ENCODE measurements at places on chromosomes 3 and 15.

- no peak for DNase-seq
These were observed 116.5 kb downstream of the ANO10 start for GRCh38 chr3:43505351-43505750.

DNA sequence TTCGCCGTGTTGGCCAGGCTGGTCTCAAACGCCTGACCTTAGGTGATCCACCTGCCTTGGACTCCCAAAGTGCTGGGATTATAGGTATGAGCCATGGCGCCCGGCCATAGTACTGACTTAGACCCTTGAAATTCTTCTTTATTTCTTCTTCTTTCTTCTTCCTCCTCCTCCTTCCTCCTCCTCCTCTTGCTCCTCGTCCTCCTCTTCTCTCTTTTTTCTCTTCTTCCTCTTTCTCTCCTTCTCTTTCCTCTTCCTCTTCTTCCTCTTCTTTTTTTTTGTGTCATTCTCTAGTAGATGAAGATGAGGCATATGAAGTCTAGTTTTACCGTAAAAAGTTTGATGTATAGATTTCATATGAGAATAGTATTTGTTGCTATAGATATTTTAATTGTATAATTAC is 9.3 kb downstream of the RPL15 start:
- DNase-seq, result no peak

DNA sequence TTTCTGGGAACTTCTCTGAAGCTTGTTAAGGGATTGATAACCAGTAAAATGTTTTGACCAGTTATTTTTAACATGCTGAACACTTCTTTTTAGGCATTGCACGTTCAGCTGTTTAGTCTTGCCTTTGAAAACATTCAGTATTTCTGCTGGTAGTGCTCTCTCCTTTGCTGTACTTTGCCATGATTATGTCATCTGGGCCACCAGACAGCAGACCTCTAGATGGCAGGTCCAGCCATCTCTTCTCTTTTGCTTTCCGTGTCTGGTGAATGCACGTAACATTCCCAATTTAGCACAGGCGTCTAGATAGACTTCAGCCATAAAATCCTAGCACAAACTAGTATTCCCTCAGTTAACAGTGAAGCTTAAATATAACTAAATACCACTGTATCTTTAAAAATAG is 57.8 kb downstream of the RAB7A start:
- DNase-seq, result no peak

- DNase-seq, result no peak
These were observed 938.4 kb upstream of the SEMA6D start for GRCh38 chr15:46778876-46779275.

DNA sequence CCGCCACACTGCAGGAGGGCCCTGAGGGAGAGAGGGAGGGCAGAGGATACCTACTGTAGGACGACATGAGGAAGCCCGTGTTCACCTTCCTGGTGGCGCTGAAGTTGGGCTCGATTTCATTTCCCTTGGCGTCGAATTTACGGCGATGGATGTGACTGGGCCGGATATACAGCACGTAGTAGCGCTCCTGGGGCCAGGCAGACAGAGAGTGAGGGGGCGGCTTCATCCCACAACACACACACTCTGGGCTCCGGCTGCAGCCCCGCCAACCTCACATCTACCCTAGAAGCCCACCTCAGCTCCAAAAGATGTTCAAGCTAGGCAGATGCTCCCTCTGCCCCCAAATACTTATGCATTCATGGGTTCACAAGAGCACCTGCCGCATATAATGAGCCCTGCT is 4.5 kb downstream of the ARPIN start:
- no peak for DNase-seq

- no peak for DNase-seq
These were observed 2.8 kb downstream of the SEMA4B start for GRCh38 chr15:90203922-90204321.

- DNase-seq, result no peak
These were observed 328.0 kb upstream of the MANF start for GRCh38 chr3:51057121-51057520.

- peak; percentile 22 for DNase-seq
These were observed 64.3 kb downstream of the CASR start for GRCh38 chr3:122247825-122248185.

GRCh38 chr3:136351905-136352304 is 101.8 kb downstream of the PCCB start:
- no peak for DNase-seq

- no peak for DNase-seq
These were observed 325.8 kb upstream of the IGF1R start for GRCh38 chr15:98322581-98322980.

- DNase-seq, result no peak
These were observed 42.5 kb upstream of the SPTSSB start for GRCh38 chr3:161413855-161414210.

DNA sequence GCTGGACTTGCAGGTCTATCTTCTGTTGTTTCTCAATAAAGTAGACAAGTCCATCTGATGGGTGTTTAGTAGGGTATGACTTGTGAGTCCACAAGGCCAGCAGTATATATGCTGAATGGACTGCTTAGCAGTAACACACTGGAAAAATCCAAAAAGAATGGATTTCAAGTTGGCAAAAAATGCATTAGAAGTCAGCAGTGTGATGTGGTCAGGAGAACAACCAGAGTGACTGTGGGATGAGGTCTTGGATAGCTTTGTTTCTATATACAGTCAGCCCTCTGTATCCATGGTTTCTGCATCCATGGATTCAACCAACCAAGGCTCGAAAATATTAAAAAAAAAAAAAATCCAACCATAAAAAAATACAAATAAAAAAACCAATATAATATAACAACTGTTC is 55.8 kb downstream of the LPP start:
- DNase-seq, result no peak

DNA sequence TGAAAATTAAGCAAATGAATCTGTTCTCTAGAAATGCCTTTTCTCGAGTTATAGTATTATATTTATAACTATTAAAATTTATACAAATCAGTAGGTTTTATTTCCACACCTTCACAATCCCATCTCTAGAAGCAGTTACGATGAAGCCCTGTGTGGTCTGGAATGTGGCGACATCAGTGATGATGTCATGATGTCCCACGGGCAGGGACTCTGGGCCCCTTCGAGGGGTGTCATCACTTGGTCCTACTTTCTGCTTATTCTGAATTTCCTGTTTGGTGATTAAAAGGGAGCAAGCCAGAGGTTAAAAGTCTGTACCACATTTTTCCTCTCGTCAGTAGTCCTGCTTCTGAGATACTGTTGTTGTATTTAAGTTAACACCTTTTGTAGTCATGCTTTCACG is 67.4 kb downstream of the PIK3R4 start:
- no peak for DNase-seq

GRCh38 chr3:117427081-117427480 is 717.5 kb downstream of the TUSC7 start:
- DNase-seq, result no peak

DNA sequence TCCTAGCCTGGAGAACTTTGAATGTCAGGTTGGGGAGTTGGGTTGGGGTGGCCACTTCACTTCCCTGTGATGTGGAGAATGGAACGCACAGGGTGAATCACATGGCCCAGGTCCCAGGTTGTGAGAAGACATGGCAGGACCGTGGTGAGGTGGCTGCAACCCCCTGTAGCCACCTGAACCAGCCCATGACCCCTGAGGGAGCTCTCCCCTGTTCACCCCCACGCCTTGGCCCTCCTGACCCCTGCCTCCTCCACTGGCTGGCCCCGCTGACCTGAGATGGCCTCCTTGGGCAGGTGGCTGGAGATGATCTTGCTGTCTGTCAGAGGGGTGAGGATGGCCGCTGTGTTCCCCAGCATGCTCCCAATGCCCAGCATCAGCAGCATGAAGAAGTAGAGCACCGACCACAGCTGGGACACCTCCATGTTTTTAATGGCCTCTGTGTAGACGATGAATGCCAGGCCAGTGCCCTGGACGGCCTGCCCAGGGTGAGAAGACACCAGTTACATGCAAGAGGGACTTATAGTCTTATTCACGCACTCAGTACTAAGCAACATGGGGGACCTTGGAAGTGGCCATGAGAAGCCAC is 31.0 kb downstream of the SLC6A20 start:
- DNase-seq, result no peak

DNA sequence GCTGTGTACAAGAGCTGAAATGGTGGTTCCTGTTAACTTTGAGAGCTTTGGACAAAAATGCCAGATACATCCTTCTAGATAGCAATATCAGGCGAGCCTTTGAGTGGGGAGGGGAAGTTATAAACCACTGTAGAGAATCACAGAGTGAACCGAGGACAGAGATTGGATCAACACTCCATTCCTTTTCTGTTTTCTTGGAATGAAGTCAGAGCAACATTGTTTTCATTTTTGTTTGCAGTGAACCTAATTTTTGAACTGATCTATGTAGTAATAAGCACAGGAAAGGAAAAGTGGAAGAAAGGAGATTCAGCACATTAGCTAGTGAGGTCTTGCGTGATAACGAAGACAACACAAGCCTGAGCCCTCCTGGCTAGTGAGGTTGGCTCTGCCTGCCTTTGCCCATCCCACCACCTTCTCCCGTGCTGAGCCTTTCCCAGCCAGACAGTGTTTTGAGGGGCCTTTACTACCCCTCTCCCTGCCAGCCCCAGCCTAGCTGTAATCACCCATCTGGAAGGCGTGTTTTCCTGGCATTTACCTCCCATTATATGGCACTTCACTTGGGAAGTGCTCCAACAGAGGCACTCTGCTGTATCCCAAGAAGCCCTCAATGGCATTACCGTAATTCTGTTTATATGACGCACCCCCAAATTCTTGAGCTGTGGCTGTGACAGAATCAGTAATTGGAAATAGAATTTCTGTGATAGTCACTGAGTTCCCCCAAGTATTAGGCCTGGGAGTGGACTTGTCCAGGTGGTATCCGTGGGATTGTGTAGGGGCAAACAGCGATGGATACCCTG is 129.8 kb downstream of the CACNA1D start:
- DNase-seq, result no peak

- no peak for DNase-seq
These were observed 341.7 kb downstream of the FHIT start for GRCh38 chr3:60909526-60909925.

DNA sequence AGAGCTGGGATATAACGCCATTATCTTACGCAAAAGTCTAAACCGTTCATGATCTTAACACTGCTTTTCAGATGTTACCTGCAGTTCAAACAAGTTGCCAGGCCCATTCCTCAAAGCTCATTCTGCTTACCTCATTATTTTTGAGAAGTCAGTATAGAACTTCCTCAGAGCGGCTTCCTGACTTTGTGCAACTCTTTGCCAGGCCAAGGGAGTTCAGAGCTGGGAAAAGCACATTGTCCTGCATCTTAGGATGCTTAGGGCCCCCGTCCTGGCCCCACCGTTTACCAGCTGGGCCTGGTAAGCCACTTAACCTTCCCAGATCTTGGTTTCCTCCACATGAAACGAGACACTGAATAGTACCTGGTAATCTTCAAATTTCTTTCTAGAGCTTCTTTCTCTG is 6.8 kb upstream of the C2CD4B start:
- DNase-seq, result no peak

DNA sequence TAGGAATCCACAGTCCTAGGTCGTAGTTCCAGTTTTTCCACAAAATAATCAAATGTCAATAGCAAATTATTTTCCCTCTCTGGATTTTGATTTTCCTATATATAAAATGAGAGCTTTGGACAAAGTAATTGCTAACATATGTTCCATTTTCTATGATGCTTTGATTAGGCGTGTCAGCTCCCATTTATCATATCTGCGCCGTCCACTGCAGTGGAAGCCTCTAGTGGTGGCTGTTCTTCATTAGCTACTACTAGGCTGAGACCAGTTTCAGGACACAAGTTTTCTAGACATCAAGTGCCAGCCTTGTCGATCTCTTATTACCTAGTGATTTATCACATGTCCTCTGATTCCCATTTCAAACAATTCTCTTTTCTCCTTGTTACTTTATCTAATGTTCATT is 271.5 kb downstream of the TUSC7 start:
- DNase-seq, result no peak

GRCh38 chr3:57017459-57017845 is 43.0 kb upstream of the SPATA12 start:
- no peak for DNase-seq

DNA sequence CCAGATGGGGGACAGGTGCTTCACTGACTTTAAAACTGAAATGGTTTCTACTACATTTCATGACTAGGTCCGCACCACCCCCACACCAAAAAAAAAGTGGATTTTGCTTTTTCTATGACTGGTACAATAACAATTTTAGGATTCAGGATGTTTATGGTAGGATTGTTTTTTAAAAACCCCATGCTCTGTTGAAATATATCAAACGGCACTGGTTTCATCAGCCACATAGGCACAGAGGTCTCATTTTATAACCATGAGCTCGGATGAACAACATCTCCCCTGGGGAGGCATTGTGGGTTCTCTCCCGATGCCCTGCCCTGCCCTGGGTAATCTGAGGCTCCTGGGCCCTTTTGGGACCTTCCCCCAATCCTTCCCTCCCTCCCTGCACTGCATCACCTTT is 202.7 kb upstream of the KBTBD8 start:
- DNase-seq, result no peak

GRCh38 chr15:85313339-85313738 is 67.1 kb upstream of the AKAP13 start:
- DNase-seq, result no peak

GRCh38 chr3:189305412-189305811 is 133.6 kb downstream of the TPRG1 start:
- no peak for DNase-seq

DNA sequence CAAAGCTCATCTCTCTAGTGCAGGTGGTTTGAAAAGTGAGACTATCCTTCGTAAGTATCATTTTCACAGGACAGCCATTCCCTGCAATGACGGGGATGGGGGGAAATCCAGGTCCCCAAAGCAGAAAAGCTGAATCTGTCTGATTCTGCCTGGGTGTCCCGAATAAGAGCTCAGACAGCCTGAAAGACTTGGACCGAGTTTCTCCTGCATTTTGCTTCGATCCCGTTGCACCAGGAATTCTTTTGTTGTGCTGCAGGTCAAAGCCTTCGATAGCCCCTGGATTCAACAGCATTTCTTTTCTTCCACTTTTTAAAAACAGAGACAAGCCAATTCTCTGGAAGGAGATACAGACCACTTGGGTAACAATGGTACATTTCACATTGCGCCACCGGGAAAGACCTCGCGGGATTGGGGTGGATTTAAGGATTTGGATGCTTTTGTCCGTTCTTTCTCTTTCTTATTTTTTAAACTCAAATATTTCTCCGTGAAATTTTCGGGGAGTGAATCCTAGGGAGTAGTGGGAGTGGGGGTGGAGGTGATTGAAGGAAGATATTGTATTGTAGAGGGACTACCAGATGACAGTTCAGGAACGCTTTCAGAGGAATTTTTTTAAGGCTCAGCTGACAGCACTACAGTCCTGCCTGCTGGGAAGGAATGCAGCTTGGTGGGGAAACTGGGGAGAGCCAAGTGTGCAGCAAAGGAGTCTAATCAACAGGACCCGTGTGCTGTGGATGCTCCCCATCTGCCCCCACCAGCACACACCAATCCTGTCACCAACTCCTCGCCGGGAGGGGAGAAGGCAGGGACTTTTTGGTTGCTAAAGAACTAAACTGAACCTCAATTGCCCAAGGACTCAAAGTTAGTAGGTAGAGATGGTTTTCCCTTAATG is 2.6 kb downstream of the SLITRK3 start:
- no peak for DNase-seq

GRCh38 chr15:34318277-34319079 is 19.1 kb downstream of the SLC12A6 start:
- DNase-seq, result peak; percentile 57

All from renal cortex interstitium (tissue), 15 donors.